ENCODE measurements at places on chromosomes 6 and 20.

- peak; percentile 78 for DNase-seq
Observed at GRCh38 chr6:43951063-43951755, 176.0 kb downstream of the MRPL14 start.

GRCh38 chr6:14639983-14640599, 522.5 kb downstream of the CD83 start:
- DNase-seq = no peak

GRCh38 chr20:47303736-47304135, 52.8 kb downstream of the ZMYND8 start:
- DNase-seq = no peak

DNA sequence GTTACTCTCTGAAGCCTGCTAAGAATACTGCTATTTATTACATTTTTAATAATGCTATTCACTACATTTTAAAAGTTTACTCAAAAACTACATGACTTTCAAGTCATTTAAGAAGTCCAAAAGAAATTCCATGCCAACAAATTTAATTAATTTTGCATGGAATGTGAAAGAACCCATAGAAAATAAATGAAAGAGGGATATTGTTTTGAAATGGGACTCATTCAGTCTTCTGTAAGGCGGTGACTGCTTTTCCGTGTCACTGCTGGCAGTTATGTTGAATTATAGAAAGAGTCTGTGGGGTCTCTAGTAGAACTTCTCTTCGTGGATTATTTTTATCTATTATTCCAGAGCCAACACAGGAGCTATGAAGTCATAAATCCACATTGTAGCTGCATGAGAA, 211.2 kb downstream of the LAMA2 start:
- DNase-seq = no peak

DNA sequence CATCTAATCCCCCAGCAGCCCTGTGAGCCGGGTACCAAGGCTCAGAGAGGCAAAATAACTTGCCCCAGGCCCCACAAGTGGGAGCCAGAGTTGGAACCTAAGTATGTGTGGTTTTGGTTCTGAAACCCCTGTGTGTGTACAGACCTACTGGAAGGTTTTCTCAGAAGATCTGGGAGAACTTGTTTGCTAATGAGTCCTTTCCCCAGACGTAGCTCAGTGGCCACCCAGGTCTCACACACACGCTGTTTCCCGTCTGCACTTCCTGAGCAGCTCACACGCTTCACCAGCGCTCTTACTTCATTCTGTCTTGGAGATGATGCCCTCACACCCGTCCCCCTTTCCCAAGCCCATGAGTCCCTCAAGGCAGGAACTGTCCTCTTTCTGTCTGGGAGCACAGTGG, 8.2 kb downstream of the CCN5 start:
- no peak for DNase-seq

DNA sequence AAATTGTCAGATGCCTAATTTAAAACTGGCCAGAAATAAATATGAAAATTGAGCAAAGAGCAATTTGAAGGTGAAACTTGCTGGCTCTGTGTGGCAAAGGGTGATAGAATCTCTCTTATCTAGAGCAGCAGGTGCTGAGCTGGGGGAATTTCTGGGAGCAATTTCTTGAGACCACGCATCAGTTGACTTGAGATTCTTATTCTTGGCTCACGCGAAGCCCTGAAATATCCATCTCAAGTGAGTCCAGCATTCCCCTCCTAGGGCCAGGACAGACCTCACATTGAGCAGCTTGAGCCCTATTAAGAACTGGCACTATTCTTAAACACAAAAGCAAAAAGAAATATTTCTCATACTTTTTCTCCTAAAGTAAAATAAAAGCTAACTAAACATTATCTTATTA, 66.3 kb downstream of the MAP7 start:
- no peak for DNase-seq

DNA sequence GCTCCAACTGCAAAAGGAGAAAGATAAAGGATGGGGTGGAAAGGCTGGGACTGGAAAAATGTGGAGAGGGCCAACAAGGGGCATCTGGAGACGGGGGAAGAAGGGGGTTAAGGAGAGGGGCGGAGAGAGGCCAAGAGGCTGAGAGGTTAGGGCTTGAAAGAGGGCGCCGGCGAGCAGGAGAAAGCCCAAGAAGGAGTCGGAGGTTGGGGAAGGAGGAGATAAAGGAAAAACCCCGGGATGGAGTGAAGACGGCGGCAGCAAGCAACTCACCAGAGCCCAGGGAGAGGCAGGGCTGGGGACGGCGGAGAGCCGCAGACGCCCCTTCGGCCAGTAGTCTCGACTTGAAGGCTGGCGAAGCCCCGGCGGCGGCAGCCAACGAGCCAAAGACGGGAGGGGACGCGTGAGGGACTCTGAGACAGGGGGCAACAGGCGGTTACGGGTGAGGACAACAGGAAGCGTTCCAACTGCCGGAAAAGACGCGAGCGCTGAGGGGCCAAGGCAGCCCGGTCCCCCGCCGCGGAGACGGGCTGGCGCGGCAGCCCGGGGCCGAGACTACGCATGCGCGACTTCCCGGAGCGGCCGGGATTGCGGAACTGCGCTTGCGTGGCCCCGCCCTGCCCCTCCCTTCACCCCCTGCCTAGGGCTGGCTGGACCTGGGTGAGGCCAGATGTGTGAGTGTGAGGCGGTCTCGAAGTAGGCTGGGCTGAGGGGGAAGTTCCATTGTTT, at the start of gene STK38:
TSS of gene STK38 (minus strand) at position 560 of the 726 bp plus-strand sequence. CDS start 7,277 bp downstream, outside the sequence.
- DNase-seq = peak; percentile 100

DNA sequence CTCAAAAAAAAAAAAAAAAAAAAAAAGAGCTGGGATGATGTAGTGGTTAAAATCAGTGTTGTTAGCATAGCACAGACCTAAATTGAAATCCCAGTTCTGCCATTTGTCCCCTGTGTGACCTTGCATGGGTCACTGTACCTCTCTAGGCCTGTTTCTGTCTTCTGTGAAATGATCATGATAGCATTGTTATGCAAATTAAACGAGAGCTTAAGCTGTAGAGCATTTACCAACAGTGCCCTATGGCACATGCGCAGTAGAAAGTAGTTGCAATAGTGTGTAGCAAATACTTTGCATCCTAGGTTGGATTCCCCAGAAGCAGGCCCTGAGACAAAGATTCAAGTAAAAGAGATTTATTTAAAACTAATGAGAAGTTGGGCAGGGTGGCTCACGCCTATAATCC, 7.3 kb downstream of the PSORS1C2 start:
- DNase-seq = no peak

DNA sequence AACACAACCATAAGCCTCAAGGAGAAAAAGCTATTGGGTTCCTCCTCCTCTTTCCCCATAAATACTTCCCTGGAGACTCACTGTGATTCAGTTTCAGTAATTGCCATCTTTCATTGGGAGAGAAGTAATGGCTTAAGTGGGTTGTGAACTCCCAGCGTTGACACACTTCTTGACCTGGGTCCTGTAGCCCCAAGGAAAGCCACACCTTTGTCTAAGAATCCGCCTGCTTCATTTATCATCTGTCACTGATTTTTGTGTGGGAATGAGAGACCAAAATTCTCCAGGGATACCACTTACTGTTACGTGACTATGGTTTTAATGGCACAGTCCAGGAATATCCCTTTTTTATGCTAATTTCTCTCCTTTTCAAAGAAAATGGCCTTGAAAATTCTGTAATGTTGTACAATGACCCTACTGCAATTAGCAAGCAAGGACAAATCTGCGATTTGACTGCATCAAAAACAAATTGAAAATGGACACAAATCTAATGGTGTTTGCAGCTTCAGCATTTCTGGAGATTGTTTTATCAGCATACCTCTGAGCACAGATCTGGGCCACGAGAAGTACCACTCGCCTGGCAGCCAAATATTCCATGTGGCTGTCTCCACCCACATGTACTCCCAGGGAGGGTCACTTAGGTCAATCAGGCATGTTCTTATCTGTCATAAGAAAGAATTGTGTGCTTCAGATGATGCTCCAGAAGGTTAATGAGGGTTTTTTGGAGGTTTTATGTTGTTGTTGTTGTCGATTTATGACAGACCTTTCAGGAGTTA, 29.8 kb downstream of the DCBLD1 start:
- no peak for DNase-seq

GRCh38 chr6:30719356-30719755, 796 bp upstream of the TUBB start:
- DNase-seq = no peak
